Pericardium fibroblast (primary cell): ENCODE measurements at places on chromosomes 1 and 21. TPM values are rescaled to one million over a fixed set of nuclear protein-coding genes. Genes with fewer than 3 reads are reported as not detected.

CFHR4 gene
- total RNA-seq = not detected in 2 replicates

CHAF1B gene
- 1.5 and 2.2 TPM in 2 replicates for total RNA-seq

DMRTA2 gene
- not detected in 2 replicates for total RNA-seq

TLCD4 gene
- total RNA-seq = 0.09 and 0.35 TPM in 2 replicates

TCHHL1 gene
- not detected in 2 replicates for total RNA-seq

CCDC190 gene
- 2.4 and 5.5 TPM in 2 replicates for total RNA-seq

SPRR5 gene
- total RNA-seq = not detected in 2 replicates

MIB2 gene
- total RNA-seq = 57.9 and 64.6 TPM in 2 replicates

TMPRSS2 gene
- not detected in 2 replicates for total RNA-seq

PRR9 gene
- 0.12 TPM in 1 of 2 replicates, not detected in the other for total RNA-seq

FMOD gene
- total RNA-seq = 8.8 and 50.4 TPM in 2 replicates

ZNF593OS gene
- total RNA-seq = 0.23 TPM in 1 of 2 replicates, not detected in the other

C1orf226 gene
- total RNA-seq = 0.77 and 1.8 TPM in 2 replicates

NFASC gene
- 3.2 and 13.0 TPM in 2 replicates for total RNA-seq

CFHR3 gene
- total RNA-seq = not detected in 2 replicates

TFF1 gene
- not detected in 2 replicates for total RNA-seq

FCGR2B gene
- total RNA-seq = not detected in 2 replicates

TRIM67 gene
- 0.09 and 0.35 TPM in 2 replicates for total RNA-seq

RALGPS2 gene
- total RNA-seq = 17.9 and 26.6 TPM in 2 replicates
